Stimulated activated CD4-positive, alpha-beta T cell treated with anti-CD3 and anti-CD28 coated beads, TNF-alpha, amount 100 ng/mL, for 1 hour (primary cell): ENCODE measurements at places on chromosomes 3 and 15.

DNA sequence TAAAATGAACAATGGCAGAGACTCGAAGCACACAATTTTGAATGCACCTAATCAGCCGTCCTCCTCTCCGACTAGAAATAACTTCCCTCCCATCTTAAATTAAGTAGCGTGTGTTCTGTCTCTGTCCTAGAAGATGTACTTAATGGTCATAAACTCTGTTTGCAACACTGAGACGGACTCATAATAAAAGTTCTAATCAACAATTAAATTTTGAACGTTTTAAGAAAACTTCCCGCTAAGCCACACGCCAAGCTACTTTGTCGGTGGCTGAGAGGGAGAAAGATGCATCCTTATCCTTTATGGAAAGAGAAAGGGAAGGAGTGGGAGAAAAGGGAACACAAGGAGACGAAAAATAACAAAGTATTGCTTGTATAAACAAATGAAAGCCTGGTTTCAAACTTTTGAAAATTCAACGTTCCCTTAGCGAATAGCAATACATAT, 989 bp downstream of the GNB4 start:
- no peak for DNase-seq

DNA sequence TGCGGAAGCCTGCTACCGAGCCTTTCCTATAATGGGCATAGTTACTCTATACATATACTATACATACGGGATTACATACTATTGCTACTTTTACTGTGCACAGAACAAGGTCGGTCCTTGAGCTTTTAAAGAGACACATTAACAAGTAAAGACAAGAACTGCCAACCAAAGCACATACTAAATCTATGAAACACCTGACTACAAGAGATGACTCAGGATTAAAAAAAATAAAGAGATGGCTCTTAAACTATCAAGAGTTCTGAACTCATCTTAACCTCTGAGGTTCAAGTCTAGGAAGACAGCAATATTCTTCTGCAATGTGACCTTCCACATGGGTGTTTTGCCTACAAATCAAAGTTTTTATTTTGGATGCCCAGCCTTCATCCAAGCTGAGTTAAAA, 106.8 kb downstream of the TNIK start:
- no peak for DNase-seq

GRCh38 chr3:187286467-187287059, 5.0 kb downstream of the MASP1 start:
- DNase-seq = no peak

GRCh38 chr3:168273036-168273435, 177.3 kb upstream of the GOLIM4 start:
- no peak for DNase-seq

DNA sequence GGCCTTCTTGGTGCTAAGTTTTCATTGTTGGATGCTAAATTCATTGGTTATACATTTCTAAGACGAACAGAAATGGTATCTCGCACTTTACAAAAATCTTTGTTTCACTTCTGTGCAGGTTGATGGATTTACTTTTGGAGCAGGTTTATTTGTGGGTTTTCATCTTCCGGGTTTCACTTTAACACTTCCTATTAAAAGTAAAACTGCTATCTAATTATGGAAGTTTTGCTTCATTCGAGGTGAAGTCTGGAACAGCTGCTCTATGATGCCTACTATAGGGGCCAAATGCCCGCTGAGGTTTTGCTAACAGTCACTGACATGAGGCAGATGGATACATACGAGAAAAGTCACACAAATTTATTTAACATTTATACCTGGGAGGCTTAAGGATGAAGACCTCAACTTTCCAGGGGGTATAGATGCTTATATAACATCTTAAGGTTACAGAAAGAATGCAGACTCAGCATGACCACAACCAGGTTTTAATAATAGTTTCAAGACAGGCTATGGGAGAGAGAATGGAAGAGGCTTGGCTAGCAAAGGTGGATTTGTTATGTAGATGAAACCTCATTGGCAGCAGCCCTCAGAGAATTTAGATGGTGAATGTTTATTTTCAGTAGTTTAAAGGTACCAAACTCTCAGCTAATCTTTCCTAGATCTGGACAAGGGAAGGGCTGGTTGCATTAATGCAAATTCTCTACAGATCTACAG, 54.2 kb downstream of the OSTN start:
- no peak for DNase-seq

DNA sequence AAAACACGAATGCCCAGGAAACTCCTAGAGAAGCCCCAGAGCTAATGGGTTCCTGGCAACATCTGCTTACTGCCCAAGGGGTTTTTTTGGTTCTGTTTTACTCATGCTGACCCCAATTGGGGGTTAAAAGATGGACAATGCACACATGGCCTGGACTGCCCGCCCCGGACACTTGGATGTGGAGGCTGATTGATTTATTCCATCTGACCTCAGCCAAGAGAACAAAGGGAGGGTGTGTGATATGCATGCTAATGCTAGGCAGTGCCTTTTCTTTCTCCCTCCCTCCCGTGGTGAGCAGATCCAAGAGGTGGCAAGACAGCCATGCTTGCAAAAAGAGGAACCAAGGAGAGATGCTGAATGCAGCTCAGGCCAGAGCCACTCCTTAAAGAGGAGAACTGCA, 3.3 kb upstream of the LRTM1 start:
- no peak for DNase-seq

- DNase-seq = no peak
Measured at GRCh38 chr3:123397921-123398785, 50.7 kb downstream of the ADCY5 start.

- no peak for DNase-seq
Measured at GRCh38 chr3:106305127-106305526, 436.3 kb upstream of the CBLB start.

GRCh38 chr3:194893121-194893987, 207.7 kb downstream of the FAM43A start:
- no peak for DNase-seq

DNA sequence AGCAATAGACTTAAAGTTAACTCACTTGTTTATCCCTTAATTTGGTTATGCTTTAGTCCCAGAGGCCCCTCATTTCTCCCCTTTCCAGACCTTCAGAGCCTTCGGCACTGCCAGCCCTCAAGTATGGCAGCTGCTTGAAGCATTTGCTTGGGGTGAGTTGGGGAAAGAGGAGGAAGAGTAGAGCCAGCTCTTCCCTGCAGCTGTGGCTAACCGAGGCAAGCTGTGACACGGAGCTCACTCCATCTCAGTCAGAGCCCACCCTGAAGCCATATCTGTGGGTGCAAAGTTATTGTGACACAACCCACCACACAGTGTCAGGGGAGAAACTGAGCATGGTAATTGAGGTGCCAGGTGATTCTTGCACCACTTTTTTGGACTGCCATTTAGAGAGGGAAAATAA, 66.1 kb downstream of the FILIP1L start:
- DNase-seq = no peak

- no peak for DNase-seq
Measured at GRCh38 chr3:133490468-133491351, 82.8 kb upstream of the CDV3 start.

DNA sequence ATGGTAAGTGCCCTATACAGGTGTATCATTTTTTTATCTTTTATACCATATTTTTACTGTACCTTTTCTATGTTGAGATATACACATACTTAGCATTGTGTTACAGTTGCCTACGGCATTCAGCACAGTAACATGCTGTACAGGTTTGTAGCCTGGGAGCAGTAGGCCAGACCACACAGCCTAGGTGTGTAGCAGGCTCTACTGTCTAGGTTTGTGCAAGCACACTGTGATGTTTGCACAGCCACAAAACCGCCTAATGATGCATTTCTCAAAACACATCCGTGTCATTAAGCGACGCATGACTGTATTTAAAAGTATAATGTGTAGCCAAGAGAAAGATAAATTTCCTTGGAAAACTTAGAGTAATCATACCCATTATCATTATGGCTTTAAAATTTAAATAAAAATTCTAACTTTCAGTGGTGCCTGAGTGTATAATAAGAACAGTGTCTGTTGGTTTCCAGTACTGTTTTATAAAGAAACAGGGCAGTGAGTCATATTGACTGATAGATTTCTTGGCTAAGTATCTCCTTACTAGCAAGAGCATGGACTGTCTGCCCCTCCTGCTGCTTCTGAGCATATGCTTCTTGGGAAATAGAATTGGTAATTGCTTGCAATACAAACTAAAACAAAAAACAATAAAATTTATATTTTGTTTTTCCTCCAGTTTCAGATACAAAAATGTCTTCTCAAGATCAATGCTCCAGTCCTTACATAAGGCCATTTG, 18.3 kb downstream of the CALML4 start:
- DNase-seq = no peak

GRCh38 chr3:101868534-101869464, 19.5 kb downstream of the NFKBIZ start:
- DNase-seq = no peak

DNA sequence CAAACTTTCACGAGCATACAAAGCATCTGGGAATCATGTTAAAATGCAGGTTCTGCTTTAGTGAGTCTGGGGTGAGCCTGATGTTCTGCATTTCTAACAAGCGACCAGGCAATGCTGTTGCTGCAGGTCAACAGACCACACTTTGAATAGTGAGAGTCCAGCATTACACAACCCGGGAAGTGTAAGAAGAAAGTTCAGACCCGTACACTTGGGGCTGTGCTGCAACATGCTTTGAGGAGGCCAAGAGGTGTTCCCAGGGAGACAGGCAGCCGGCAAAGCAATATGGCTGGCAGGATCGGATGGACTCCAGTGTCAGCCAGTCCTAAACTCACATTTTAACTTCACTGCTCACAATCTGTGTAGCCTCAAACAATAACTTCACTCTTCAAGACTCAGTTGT, 134.2 kb downstream of the LIPC start:
- no peak for DNase-seq

DNA sequence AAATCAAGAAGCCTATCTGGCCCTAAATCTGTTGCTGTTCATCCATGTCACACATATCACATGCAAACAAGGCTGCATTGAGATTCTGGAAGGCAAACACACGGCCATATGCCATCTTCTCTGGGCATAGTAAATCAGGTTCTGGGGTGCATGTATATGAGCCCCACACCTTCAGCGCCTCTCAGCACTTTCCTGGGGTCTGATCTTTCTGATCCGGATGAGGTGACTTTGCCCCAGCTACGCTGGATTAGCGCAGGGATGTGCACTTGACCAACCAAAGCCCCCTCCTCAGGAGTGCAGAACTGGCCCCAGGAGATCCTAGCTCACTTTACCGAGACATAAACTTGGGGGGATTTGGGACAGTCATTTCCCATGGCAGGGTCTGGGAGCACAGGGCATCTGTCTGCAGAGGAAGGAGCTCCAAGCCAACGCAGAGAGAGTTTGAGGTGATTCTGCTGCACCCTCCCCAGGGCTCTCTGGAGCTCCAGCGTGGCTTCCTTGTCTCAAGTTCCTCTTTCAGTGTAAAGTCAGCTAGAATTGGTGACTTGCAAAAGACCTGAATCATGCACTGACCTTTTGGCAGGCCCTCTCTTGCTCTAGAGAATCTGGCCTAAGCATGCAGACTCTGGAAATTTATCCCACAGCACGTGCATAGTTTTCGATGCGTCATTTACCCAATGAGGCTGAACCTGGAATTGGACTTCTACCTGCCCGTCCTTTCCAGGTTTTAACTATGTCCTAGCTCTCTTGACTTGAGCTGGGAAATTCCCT, 63.5 kb upstream of the KLF13 start:
- DNase-seq = no peak

GRCh38 chr15:68378595-68378994, 53.4 kb downstream of the ITGA11 start:
- no peak for DNase-seq

- no peak for DNase-seq
Measured at GRCh38 chr3:148054999-148055398, 642.7 kb upstream of the AGTR1 start.

GRCh38 chr15:43763819-43764446, 12.8 kb downstream of the ELL3 start:
- no peak for DNase-seq

DNA sequence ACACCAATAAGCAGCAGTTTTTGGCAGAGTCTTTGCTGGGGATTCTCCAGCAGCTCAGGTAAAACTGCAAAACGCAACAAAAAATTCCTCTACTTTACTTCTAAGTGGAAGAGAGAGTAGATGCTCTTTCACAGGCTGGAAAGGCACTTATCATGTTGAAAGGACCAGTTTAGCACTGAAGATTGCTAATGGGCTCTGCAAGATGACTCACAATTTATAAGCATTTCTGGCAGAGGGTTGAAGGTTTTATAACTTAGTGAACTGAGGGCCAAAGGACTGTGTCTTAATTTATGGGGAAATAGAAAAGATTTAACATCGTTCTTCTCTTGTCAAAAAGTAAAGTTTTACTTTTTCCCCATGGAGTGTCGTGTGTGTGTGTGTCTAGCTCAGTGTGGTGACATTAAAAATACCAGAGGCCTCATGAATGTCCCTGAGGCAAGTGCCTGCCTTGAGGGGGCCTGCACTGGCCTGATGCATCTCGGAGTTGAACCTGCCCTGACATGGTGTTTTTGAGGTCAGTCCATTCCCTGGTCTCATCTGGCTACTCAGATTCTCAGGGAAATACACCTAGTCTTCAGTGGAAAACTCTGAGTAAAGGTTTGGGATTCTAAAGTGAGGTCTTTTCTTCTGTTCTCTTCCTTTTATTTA, 1092.0 kb downstream of the NAALADL2 start:
- DNase-seq = no peak

DNA sequence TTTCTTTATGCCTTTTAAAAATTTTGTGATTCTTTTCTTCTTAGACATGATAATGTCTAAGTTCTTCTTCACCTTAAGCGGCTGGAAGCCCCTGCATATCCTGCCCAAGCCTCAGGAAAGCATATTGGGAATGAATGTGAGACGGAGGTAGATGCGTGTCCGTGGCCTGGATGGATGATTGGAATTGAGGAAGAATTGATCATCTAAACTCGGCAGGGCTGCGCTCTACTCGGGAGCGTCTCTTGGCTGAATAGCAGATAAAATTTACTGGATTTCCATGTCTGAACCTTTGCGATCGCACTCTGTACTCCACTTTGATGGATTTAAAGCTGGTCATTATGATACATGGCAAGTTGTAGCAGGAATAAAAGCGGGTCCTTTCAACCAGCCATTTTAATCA, 406.7 kb upstream of the ONECUT1 start:
- no peak for DNase-seq

- DNase-seq = no peak
Measured at GRCh38 chr3:177104299-177104992, 92.8 kb downstream of the TBL1XR1 start.
